HuH-7.5 (cell line): ENCODE measurements at places on chromosomes 2 and 18.

DNA sequence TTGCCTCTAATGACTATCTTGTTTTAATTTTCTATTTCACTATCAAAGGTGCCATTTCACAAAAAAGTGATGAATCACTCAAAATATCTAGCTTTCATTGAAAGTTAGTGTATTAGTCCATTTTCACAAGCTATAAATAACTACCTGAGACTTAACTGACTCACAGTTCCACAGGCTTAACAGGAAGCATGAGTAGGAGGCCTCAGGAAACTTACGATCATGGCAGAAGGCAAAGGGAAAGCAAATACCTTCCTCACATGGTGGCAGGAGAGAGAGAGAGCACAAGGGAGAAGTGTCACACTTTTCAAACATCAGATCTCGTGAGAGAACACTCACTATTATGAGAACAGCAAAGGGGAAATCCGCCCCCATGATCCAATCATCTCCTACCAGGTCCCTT is 1220.4 kb upstream of the ZEB2 start:
- DNase-seq, result no peak

DNA sequence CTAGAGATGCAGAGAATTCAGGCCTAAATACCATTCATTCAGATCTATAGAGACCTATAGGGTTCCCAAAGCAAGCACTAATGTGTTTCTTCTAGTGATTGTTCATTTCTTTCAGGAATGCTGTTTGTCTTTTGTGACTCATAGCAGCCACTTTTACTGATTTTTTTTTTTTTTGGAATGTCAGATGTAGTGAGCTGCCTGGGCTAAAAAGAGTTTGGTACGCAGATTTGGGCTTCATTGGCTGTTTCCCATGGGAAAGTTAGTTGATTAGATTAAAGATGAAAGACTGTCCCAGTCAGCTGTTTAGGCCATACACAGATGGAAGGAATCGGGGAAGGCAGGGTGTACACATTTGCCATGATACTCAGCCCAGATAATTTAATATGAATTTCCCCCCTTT is 87.6 kb downstream of the CDC42EP3 start:
- DNase-seq, result no peak

GRCh38 chr2:113925884-113926283 is 36.0 kb downstream of the ACTR3 start:
- DNase-seq, result no peak

- DNase-seq, result no peak
Observed at GRCh38 chr2:177666408-177666807, 273.8 kb downstream of the AGPS start.

DNA sequence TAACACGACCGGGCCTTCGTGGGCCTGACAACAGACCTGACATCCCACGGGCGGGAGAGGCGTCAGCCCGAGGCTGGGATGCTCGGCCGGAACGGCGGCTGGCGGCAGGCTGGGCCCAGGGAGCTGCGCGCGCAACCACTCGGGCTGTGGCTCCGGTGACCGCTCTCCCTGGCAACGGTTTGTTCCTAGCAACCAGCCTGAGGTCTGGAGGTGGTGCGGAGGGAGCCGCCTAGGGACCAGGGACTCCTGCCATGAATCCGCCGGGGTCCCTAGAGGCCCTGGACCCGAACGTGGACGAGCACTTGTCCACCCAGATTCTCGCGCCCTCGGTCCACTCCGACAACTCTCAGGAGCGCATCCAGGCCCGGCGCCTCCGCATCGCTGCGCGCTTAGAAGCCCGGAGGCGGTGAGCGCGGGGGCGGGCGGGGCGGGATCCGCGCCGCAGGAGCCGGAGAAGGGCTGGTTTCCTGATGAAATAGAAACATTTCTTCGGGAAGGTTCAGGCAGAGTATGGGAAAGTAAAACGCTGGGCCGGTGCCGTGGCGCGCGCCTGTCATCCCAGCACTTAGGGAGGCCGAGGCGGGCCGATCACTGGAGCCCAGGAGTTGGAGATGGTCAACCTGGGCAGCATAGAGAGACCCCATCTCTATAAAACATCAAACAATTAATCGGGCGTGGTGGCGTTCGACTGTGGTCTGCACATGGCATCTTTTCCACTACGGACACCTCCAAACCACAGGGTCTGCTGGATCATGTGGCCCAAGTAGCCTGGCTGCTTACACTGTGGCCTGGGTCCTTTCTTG is at the start of gene DRC1:
Gene DRC1 (plus strand): TSS at position 182 of the 803 bp plus-strand sequence. CDS start 70 bp downstream, at position 252.
- DNase-seq, result peak; percentile 72

- DNase-seq, result no peak
Observed at GRCh38 chr2:180722551-180723239, 257.7 kb upstream of the UBE2E3 start.

DNA sequence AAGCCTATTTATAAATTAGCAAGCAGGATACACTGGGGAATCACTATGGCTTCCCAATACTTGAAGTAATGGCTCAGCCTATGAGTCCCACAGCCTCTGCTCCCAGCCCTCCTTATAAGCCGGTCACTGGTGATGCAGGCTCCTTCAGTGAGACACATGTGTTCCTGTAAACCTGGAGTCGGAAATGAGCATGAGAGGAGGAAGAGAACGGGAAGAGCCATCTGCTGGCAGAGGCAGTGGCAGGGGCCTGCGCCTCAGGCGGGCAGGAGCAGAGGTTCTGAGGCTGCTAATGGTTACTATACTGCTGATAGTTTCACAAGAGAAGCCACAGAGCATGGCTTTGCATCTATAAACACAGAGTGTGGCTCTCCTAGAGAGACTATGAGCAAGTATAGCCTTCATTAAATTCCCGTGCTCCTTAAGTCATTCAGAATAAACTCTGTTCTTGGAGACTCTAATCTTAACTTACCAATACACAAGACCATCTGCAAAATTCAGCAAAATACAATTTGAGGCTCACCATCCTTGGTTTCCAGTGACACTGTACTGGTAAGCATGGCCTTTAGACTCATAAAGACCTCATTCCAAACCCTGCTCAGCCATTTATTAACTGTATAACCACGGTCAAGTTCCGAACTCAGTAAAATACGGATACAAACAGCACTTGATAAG is 63.3 kb downstream of the FBXO15 start:
- no peak for DNase-seq

GRCh38 chr2:207328944-207329386 is 163.2 kb upstream of the KLF7 start:
- no peak for DNase-seq

- DNase-seq, result no peak
Observed at GRCh38 chr2:239946562-239946863, 78.6 kb downstream of the NDUFA10 start.

DNA sequence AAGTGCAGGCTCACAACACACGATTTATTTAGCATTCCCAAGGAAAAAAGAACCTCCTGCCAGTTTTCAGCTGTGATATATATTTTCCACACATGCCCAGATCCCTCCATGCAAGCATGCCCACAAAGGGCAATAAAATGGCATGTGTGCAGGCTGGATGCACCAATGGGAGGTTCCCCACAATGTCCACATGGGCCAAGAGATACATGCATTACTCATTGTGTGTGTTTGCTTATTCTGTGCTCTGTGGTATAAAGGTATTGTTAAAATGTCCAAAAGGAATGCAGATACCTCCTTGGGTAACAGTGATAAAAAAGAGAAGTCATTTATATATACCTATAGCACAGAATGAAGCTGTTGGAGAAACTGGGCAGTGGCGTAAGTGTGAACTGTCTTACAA is 207.4 kb downstream of the FHOD3 start:
- DNase-seq, result no peak

DNA sequence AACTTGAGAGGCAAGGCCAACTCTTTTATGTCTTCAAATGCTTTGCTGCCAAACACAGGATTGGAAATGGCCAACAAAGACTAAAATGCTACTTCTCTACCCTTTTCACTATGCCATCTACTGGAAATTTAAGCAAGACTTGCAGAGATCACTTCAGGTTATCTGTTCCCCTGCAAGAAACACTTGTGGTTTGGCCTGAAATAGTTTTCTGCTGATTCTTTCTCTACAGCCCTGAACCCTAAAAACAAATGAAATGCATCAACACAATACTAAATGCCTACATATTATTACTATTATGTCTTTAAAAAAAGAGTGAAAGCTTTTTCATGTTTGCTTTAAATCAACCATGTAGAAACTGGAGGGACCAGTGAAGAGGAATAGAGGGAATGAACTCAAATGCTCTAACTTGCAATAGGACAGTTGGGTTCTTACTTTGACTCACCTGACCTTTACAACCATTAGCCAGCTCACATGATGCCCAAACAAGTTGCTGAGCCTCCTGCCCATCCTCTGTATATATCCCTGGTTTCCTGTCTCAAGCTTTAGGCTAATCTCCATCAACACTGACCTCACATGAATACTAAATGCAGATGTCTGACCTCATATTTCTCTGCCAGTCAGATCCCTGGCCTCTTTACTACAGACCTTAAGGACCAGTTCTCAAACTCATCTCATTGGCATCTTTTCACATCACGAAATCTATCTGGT is 17.5 kb upstream of the ADAM17 start:
- no peak for DNase-seq

- no peak for DNase-seq
Observed at GRCh38 chr2:174145827-174146226, 102.5 kb downstream of the OLA1 start.

DNA sequence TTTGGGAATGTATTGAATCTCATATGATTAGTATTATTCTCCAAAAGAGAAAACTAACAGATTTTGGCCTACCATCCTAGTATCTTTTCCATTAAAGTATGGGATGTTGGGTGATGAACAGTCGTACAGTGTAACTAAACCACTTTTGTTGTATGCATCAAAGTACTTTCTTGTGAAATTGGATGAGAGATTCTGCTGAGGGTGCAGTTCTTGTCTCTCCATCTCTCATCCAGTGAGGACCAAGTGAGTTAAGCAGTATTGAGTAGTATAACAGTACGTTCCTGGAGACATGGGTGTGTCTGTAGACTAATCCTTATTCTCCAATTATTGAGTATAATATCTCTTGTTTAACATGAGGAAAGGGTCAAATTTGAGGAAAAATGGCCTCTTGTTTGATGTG is 209.3 kb downstream of the NEDD4L start:
- DNase-seq, result no peak

GRCh38 chr2:6999211-6999877 is 82.1 kb downstream of the RNF144A start:
- DNase-seq, result no peak

DNA sequence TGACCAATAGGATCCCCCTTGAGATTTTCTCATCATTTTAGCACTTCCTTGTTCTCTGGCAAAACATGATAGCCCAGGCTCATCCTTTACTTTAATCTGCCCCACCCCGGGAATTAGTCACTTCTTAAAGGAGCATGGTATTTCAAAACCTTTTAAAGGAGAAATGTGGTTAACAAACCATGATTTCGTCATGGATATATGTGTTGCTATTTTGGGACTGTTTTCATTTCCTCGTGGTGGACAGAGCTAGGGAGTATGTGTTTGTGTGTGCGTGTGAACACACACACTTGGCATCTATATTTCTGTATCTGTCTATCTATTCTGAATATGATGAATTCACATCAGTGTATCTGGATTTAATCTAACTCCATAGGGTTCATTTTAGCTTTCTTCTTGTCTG is 128.1 kb downstream of the BIRC6 start:
- no peak for DNase-seq

GRCh38 chr2:220417503-220417902 is 790.1 kb downstream of the SLC4A3 start:
- no peak for DNase-seq

DNA sequence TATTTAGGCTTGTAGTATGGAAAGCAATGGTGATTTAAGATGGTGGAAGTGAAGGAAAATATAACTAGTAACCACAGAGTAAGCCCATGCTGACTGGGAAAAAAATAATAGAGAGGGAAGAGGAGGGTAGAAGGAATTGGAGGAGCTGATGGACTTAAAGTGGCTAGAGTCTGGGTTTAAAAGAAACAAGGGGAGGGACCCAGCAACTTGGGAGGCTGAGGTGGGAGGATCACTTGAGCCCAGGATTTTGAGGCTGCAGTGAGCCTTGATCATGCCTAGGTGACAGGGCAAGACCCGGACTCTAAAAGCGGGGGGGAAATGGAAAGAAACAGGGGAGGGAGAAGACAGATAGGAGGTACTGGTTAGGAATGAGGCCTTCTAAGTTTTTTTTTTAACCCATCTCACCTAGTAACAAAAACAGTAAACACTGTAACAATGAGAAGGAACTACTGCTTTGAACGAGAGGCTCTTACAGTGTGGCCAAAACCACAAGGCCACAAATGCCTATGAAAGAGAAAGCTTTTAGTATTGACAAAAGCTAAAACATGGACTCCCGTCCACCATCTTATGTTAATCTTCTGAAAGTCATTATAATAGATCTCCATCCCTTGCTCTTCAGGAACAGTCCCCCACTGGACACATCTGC is 26.6 kb downstream of the METTL8 start:
- DNase-seq, result no peak

GRCh38 chr2:60296219-60296955 is 257.1 kb downstream of the BCL11A start:
- no peak for DNase-seq

GRCh38 chr2:149134335-149134923 is 95.9 kb downstream of the LYPD6B start:
- DNase-seq, result no peak

- no peak for DNase-seq
Observed at GRCh38 chr2:54274781-54275242, 18.8 kb upstream of the TSPYL6 start.

- no peak for DNase-seq
Observed at GRCh38 chr2:14454202-14454601, 178.3 kb upstream of the LRATD1 start.

DNA sequence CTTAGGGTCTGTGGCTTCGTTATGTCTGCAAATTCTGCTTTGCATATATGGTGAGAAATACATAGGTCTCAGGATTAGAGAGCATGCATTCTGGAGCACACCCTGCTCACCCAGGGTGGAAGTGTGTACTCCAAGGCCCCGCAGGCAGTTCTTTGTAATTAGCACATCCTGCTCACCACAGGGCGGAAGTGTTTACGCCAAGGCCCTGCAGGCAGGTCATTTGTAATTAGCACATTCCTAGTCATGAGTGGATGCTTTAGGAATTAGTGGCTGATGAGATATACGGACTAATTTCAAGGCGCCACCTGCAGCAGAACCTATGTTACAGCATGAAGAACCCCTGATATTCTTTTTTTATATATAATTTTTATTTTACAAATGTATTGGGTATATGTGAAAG is 4.2 kb downstream of the ALLC start:
- no peak for DNase-seq

- no peak for DNase-seq
Observed at GRCh38 chr18:51212606-51213005, 15.1 kb upstream of the MEX3C start.

- DNase-seq, result peak; percentile 39
Observed at GRCh38 chr2:8090748-8091700, 590.8 kb upstream of the ID2 start.
